ENCODE measurements at places on chromosomes 13 and 19. TPM values are rescaled to one million over a fixed set of nuclear protein-coding genes. Genes with fewer than 3 reads are reported as not detected.

ZNF600 gene
- polyA plus RNA-seq = 3.5 TPM

ZNF836 gene
- 3.3 TPM for polyA plus RNA-seq

OR10H1 gene
- polyA plus RNA-seq = not detected

CABP5 gene
- not detected for polyA plus RNA-seq

PGLYRP2 gene
- polyA plus RNA-seq = not detected

FBXO27 gene
- 4.0 TPM for polyA plus RNA-seq

EDNRB gene
- 0.42 TPM for polyA plus RNA-seq

MARK4 gene
- polyA plus RNA-seq = 4.0 TPM

ELAVL1 gene
- 78.9 TPM for polyA plus RNA-seq

TNNI3 gene
- 0.35 TPM for polyA plus RNA-seq

ZNF723 gene
- not detected for polyA plus RNA-seq

SIGLEC11 gene
- not detected for polyA plus RNA-seq

CEBPA gene
- not detected for polyA plus RNA-seq

ACP7 gene
- 0.47 TPM for polyA plus RNA-seq

CYP2A7 gene
- not detected for polyA plus RNA-seq

SPRED3 gene
- 1.9 TPM for polyA plus RNA-seq

KIR3DL1 gene
- not detected for polyA plus RNA-seq

KANK2 gene
- polyA plus RNA-seq = 77.1 TPM
